ENCODE measurements at places on chromosomes 11 and 22. TPM values are rescaled to one million over a fixed set of nuclear protein-coding genes. Genes with fewer than 3 reads are reported as not detected.

DNA sequence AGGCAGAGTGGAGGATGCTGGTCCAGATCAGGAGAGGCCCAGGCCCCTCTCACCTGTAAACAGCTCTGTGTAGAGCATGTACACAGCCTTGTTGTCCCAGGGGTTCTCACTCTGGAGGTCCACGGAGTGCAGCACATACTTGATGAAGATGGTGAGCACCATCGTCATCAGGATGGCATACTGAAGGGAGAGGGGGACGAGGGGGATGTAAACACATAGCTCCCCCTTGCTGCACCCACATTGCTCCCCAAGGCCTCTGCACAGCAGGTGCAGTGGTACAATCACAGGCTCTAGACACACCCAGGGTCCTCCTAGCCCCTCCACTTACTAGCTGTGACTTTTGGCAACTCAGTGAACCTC, 2.9 kb downstream of the SYVN1 start:
- DNase-seq, result no peak

GRCh38 chr22:46482056-46482675, 55.3 kb downstream of the CELSR1 start:
- no peak for DNase-seq

GRCh38 chr22:19167106-19167869, 11.2 kb downstream of the SLC25A1 start:
- DNase-seq, result no peak

DNA sequence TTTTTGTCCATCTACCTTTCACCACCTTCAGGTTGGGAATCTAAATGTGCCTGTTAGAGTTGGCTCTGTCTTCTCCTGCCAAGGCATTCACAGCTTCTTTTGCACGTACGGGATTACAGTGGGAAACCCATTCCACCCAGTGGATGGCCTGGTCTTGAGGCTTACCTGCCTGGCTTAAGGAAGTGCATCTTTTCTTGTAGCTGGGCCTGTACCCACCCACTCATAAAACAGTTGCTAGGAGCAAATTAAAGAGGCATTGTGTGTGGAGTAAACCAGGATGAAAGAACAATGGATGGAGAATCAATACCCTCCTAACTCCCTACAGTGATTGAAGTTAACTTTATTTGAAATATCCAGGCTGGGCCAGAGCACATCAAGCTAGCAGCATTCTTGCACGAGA, 71.6 kb downstream of the TEAD1 start:
- DNase-seq, result no peak

- no peak for DNase-seq
Observed at GRCh38 chr11:73053964-73054363, 88.2 kb downstream of the FCHSD2 start.

DNA sequence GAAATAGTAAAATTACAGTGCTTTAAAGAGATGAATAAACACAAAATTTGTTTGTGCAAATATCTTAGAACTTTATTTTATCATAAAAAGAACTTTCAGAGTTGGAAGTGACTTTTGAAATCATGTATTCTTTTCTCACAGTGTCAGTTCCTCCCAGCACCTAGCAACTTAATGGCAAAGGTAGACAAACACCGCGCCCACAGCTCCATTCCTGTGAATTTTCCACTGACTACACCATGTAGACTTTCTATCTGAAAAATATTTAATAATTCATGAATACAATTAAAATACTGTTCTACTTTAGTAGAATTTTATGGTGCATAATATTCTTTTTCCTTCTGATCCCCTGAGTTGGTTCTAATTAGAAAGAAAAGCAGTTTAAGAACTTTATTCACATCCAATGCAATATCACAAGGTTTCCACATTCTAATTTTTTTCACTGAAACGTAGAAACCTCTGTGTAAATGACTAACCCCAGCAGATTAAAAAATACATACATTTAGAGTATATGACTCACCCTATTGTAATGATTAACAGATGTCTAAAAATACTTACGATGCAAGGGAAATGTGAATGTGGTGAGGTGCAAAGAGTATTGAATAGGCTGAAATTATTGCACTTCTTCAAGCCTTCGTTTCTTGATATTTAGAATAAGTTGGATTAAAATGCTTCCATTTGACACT, 218.2 kb upstream of the CCDC179 start:
- peak; percentile 36 for DNase-seq

DNA sequence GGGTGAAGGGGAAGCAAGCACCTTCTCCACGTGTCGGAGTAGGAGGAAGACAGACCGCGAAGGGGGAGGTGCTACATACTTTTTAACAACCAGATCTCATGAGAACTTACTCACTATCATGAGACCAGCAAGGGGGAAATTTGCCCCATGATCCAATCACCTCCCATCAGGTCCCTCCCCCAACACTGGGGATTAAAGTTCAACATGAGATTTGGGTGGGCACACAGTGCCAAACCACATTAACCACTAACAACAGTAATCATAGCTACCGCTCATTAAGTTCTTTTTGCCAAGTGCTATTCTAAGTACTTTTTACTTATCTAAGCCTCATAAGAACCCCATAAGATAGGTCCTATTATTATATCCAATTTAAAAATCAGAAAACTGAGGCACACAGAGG, 450.5 kb upstream of the DDI1 start:
- no peak for DNase-seq

UBQLN3 gene
- not detected for total RNA-seq

PTPRCAP gene
- total RNA-seq, result 0.37 TPM
